ENCODE measurements at places on chromosomes 11 and 22. TPM values are rescaled to one million over a fixed set of nuclear protein-coding genes. Genes with fewer than 3 reads are reported as not detected.

DNA sequence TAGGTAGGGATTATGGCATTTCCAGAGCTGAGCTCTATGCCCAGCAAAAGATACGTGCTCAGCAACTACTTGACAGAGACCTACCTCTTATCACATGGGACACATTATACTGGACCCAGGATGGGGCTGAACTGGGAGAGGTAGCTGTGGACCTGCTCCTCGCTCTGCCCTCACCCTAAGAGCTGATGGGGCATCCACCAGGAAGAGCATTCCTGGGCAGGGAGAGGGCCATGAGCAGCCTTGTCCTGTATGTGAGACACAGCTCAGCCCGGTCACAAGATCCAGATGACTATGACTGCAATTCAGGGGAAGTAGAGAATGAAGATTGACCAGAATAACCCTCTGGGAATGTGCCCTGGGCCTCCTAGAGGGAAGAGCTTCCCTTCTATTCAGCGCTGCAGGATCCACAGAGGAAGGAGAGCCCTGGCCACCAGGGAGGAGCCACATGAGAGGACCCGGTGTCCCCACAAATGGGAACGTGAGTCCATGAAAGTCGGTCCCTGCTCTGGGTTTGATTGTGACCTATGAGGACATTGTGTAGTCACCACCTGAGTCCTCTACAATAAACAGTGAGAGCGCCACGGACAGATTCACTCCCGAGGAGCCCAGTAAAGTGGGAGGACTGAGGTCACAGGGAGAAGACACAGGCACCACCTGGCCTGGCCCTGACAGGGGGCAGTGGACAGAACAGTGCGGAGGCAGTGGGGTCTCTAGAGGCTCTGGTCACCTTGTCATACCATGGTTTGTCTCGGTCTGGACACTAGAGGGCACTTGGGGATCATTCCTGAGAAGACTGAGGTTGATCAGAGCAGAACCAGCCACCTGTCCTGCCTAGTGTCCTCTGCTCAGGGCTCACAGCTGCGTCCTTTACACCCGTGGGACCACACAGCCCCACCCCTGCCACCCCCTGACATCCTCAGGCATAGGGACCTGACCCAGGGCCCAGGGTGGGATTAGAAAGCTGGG is 99.5 kb downstream of the ZNF280B start:
- DNase-seq: peak; percentile 42

DNA sequence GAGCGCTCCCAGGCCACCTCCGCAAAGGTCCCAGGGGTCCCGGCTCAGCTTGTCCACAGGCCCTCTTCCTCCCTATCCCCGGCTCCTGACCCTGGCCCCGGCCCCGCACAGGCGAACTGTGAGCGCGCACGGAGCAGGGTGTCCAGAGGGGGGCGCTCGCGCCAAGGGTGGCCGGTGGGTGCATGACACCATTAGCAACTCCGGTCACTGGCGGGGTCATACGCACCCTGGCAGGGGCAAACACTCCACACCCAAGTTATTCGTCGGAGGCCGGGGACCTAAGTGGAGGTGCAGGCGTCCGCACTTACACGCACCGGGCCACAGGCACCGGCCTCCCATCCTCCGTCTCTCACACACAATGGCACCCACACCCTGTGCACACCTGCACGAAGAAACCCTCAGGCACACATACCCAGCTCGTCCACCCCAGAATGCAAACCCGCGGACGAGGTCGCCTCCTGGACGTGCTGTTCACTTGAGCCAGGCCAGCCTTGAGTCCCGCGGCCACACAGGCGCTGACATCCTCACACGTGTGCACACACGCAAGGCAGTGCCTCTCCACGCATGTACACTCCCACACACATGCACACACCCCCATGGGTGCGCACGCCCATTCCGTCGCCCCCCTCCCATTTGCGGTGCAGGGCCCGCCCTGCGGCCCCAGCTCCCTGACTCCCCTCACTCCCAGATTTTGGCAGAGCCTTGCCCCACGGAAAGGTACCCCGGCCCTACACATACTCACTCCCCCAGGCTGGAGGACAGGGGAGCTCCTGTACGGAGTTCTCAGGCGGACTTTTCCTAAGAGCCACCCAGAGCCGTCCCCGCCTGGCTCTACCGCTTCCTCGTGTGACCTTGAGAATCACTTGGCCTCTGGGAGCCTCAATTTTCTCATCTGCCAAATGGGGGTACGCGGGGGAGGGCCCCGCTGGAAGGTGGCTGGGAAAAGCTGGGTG is at the start of gene RASGRP2:
Gene RASGRP2, minus strand, starts transcription at position 552 of the 953 bp plus-strand sequence. CDS start 1,276 bp downstream, outside the sequence.
- peak; percentile 65 for DNase-seq

SCN4B gene
- total RNA-seq: not detected

GRCh38 chr11:44943118-44943517 is 7.6 kb downstream of the TP53I11 start:
- no peak for DNase-seq

GLB1L3 gene
- total RNA-seq: not detected

- no peak for DNase-seq
These were observed 133.6 kb downstream of the DSCAML1 start for GRCh38 chr11:117663414-117663813.

OTOG gene
- 0.32 TPM for total RNA-seq

DNA sequence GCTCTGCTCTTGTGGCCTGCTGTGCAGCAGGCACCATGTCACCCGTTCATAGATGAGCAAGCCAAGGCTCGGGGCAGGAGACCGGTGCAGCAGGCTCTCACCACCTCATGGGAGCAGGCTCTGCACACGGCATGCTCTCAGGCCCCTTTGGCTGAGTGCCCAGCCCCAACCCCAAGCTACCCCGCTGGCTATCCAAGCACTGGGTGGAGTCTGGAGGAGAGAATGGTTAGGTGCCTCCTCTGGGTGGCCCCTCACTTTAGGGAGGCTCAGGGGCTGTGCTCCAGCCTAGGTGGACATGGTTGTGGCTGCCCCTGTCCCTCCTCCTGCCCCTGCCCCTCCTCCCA is 199.9 kb downstream of the IGLL1 start:
- DNase-seq: no peak

MACROD1 gene
- total RNA-seq: 35.7 TPM

DMC1 gene
- total RNA-seq: 4.4 TPM

DNA sequence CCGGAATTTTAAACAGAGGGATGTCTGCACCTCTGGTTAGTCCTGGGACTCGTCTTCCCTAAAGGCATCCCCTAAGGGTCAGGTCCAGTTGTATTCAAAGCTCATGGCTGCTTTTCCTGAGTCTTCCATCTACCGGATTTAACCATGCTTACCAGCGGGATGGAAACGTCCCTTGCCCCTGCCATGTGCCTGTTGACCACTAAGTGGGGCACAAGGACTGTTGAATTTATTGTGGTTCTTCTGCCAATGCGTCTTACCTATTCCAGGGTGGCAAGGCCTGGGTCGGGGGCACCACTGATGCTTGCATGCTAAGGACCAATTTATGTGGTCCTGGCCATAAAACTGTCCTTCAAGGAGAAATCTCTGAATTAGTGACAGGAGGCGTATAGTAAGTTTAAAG is 25.6 kb downstream of the ANKRD42 start:
- DNase-seq: peak; percentile 18

All from Calu3 (cell line).